ENCODE measurements at places on chromosomes 6 and 20. TPM values are rescaled to one million over a fixed set of nuclear protein-coding genes. Genes with fewer than 3 reads are reported as not detected.

DNA sequence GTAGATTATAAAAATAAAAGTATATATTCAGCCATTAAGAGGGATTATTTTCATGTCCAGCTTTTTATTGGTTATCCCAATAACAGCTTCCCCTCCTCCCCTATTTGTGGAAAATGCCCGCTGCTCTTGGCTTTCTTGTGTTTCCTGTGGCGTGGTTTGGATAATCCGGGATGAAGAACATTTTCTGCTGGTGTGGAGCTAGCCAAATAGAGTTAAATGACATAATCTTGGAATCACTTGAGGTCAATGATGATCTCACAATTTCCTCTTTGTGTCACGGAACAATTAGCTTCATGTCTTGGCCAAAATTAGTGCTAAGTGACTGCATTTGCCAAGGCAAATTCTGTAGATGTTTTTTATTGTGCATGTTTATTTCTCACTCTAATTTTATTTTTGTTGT is 394.0 kb downstream of the LAMA2 start:
- no peak for DNase-seq

DNA sequence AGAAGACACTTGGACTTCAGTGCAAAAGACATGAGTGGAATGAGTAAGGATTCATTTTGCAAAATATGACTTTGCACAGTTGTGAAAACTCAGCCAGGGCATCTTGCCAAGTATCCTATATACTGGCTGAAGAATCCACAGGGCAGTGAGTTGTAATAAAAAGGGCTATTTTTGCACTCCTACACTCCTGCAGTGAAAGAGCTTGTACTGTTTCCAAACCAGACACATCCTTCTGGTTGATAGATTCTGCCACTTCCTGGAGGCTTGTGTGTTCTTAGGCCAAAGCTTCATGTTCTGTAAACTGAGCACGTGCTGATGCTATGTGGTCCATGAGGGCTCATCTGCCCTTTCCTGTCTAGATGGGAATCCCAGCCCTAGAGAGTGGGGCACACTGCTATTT is 34.9 kb downstream of the GMPR start:
- no peak for DNase-seq

- no peak for DNase-seq
These were observed 72.4 kb downstream of the TOX2 start for GRCh38 chr20:43987018-43987417.

GRCh38 chr6:52183131-52183713 is 3.0 kb upstream of the IL17A start:
- DNase-seq = no peak

DNA sequence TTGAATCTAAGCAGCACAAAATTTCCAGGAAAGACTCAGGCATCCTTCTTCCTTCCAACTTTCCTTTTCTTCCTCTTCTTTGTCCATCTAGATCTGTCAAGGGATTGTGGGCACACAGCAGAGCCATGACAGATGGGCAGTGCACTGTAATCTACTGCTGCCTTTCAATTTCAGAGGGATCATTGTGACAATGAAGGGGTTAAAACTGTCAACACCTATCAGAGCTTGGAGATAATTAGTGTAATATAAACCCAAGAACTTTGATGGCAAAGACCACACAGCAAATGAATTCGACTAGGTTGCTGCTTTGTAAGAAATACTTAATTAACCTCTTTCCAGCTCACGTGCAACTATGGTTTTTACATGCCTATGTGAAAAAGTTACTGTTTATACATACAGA is 55.0 kb downstream of the SAMD5 start:
- DNase-seq = no peak

- no peak for DNase-seq
These were observed 71.7 kb upstream of the SMLR1 start for GRCh38 chr6:130755368-130756034.

DNA sequence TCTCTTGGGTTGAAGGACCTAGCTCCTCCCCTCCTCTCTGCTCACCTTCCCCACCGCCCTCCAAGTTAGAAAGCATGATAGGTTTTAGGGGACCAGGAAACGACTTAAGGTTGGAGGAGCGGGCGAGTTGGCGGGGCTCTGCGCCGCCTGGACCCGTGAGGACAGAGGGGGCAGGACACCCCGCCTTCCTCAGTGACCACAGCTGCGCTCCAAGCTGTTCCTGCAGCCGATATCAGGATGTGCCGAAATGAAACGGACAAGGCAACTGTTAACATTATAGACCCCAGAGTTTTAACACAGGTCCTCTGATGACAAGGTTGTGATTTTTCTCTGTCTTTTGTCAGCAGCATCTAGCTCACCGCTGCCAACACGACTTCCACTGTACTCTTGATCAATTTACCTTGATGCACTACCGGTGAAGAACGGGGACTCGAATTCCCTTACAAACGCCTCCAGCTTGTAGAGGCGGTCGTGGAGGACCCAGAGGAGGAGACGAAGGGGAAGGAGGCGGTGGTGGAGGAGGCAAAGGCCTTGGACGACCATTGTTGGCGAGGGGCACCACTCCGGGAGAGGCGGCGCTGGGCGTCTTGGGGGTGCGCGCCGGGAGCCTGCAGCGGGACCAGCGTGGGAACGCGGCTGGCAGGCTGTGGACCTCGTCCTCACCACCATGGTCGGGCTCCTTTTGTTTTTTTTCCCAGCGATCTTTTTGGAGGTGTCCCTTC is at the start of gene GRM1:
TSS of gene GRM1 (plus strand) at position 212 of the 722 bp plus-strand sequence. CDS start at position 668, 456 bp downstream.
- no peak for DNase-seq

DNA sequence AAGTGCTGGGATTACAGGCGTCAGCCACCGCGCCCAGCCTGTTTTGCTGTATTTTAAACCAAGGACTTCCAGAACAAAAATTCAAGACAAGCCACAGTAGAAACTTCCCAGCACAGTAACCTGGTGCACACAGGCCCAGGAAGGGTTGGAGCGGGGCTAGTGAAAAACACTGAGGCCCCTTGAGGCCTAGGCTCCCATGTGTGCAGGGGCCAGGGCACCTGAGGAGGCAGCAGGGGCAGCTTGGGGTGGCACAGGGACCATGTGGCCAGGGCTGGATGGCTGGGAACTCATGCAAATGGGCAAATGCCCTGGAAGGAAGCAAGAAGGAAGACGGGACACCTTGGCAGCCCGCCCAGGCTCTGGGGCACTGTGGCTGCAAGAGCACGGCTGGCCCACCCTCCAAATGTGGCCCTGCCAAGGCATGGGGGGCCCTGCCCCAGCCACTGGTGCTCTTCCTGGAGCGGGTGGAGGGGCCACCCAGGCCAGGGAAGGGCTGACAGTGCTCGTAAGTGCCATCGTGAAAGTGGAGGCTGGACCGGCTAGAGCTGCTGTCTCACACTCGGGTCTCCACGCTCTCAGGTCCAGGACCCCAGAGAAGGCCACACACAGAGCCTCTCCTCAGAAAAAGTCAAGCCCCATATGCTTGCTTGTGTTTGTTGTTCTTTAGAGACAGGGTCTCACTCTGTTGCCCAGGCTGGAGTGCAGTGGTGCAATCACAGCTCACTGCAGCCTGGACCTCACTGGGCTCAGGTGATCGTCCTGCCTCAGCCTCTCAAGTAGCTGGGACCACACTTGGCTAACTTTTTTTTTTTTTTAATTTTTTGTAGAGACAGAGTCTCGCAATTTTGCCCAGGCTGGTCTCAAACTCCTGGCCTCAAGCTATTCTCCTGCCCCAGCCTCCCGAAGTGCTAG is 10.3 kb downstream of the SLC2A4RG start:
- DNase-seq = no peak

Gene KCNG1
- 18.2 TPM for polyA plus RNA-seq

Gene SLC22A1
- 0.11 TPM for polyA plus RNA-seq
